Occipital lobe (tissue), 3 donors: ENCODE measurements at places on chromosomes 1 and 21. TPM values are rescaled to one million over a fixed set of nuclear protein-coding genes. Genes with fewer than 3 reads are reported as not detected.

- no peak for DNase-seq
Observed at GRCh38 chr1:85661767-85662166, 46.5 kb downstream of the ZNHIT6 start.

DNA sequence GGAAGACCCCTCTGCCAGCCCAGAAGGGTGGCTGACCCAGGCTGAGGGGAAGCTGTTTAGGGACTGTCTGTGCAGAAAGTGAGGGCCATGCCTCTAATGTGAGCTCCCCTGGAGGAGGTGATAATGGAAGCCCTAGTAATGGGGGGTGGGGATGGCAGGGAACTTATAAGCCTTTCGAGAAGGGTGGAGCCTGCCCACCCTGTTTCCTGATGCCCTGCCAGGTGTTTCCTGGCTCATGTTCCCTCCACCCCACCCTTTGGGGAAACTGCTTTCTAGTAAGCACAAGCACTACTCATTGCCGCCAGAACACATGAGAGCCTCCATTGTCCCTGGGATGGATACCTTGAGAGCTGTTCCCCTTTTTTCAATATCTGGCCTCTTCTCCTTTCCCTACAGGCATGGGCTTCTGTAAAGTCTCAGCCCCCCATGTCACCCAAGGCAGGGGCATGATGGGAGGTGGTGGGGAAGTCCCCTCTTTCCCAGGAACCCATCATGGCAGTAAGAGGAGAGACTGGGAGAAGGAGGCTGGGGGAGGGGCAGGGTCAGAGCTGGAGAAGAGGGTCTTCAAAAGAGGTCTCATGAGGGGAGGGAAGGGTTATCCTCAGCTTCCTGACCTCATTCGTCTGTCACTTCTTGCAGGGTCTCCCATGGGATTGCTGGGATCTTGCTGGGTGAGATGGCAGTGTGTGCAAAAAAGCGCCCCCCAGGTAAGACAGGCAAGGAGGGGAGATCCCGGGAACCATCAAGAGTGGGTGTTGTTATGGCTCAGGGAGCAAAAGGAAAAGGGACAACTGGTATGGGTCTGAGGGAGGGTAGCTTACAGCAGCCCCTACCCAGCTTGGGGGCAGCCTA, 2.4 kb downstream of the ATP8B2 start:
- DNase-seq = no peak

The GJA9 gene
- total RNA-seq = not detected

DNA sequence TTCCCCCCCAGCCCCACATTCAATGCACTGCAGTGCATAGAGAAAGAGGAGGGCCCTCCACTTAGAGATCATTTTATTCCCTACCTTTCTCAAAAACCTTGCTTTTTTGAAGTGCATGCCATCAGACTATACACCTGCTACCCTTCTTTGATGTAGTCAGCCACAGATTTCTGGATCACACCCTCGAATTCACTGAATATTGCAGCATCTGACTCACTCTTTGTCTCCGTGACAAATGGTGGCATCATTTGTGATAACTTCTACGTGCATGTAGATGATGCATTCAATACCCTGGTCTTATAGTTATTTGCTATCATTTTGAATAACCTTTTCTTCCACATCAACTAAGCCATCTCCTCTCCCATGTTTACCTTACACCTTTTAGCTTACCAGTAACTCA, 310.3 kb upstream of the SGIP1 start:
- DNase-seq = no peak

The HPCAL4 gene
- total RNA-seq = 51.2 TPM

GRCh38 chr1:185798505-185798904, 64.3 kb downstream of the HMCN1 start:
- no peak for DNase-seq

- DNase-seq = no peak
Observed at GRCh38 chr1:67336157-67336556, 28.5 kb downstream of the IL12RB2 start.

GRCh38 chr21:42655796-42656770, 2.7 kb downstream of the PDE9A start:
- no peak for DNase-seq

- no peak for DNase-seq
Observed at GRCh38 chr1:103194984-103195383, 86.7 kb upstream of the COL11A1 start.

DNA sequence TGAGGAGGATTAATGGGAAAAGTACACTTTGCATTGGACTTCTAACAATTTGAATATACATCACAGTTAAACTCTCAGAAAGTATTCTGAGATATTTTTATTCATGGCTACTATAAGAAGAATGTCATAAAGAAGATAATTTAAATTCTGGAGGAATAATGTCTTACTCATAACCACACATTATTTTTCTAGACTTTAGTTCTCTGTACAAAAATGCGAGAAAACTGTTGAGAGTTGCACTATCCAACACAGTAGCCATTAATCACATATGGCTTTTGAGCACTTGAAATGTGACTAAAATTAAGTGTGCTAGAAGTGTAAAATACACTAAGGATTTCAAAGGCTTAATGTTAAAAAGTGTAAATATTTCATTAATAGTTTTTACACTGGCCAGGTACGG, 53.8 kb downstream of the CRB1 start:
- no peak for DNase-seq

DNA sequence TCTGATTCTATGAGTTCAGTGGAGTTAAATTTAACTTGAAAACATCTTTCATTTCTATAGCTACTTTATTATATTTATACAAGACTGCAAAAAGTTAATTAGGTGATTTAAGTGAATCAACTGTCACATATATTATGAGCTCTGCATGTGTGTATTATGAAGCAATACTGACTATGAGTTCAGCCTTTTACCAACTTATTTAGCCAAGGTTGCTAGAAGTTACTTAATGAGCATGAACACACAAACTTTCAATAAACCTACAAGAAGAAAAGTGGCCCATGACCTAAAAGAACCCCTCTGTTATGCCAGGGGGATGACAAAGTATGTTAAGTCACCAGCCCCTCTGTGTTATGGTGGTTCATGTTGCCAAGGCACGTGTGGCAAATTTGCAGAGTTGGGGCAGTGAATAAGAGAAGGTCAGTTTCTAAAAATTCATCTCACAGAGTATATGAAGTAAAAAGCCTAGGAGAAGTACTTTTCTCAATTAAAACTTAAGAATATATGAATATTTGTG, 86.7 kb upstream of the LYPLAL1 start:
- DNase-seq = no peak

- no peak for DNase-seq
Observed at GRCh38 chr1:42463921-42464320, 835 bp downstream of the CCDC30 start.

- no peak for DNase-seq
Observed at GRCh38 chr21:28308516-28308915, 684.2 kb downstream of the LTN1 start.

- DNase-seq = no peak
Observed at GRCh38 chr1:206971029-206971655, 882 bp upstream of the FCAMR start.

- no peak for DNase-seq
Observed at GRCh38 chr1:1178794-1179331, 5.2 kb downstream of the TTLL10 start.

- DNase-seq = no peak
Observed at GRCh38 chr1:70528590-70529333, 117.7 kb downstream of the CTH start.

GRCh38 chr1:18373882-18374493, 106.7 kb upstream of the KLHDC7A start:
- DNase-seq = no peak

DNA sequence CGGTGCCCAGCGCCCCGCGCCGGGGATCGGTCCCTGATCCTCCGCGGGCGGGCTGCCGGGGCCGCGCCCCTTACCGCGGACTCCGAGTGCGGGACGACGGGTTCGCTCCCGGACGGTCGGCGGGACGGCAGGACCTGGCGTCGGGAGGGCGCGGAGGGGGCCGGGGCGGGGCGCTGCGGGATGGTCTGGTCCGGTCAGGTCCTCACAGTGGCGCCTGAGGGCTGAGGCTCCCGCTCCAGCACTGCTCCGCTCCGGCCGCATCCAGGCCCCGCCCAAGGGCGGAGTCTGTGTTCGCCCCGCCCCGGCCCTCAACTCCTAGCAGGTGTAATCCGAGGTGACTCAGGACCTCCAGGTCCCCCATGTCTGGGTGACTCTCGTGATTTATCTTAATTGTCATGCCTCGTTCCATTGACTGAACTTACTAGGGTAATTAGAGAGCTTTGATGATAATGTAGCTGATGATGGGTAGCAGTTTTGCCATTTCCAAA, at the start of gene RAB3B:
Gene RAB3B (minus strand): TSS at position 223 of the 488 bp plus-strand sequence. CDS start 13,583 bp downstream, outside the sequence.
- DNase-seq = peak; percentile 17

DNA sequence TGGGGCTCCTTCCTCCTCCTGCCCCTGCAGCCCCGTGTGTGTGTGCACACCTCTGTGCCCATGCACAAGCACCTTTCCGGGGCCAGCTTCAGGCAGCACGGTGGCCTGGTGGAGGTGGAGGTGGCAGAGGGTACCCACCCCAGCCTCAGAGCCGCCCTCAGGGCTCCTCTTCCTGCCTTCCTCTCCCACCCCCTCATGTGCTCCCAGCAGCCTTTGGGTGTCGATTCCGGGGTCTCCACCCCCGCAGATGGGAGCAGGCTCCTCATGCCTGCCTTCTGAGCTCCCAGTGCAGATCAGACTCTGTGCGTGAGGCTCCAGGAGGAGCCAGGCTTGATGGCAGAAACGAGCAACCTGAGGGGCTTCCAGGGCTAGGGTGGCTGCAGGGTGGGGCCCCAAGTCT, 29.2 kb upstream of the PLCH2 start:
- no peak for DNase-seq

The CDK18 gene
- 0.16 TPM for total RNA-seq

- DNase-seq = no peak
Observed at GRCh38 chr1:222829868-222830267, 15.0 kb downstream of the DISP1 start.

- DNase-seq = no peak
Observed at GRCh38 chr1:180863158-180863775, 49.4 kb upstream of the KIAA1614 start.

- DNase-seq = no peak
Observed at GRCh38 chr1:98403963-98404480, 257.5 kb upstream of the SNX7 start.

DNA sequence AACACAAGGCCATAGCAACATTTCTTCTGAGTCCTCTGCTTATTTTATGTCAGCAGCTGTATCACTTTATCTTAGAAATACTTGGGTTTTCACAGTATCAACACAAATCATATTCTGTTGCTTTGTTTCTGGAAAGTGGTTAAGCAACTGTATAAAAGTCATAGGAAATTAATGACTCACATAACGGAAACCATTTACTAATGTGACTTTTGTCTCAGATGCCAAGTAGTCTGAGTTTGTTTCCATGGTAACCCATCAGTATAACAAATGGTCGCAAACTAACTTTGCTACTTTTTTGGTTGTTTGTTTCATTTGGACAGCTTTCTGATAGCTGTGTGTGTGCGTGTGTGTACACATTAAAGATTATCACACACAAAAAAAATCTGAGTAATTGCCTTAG, 31.1 kb downstream of the EEIG2 start:
- no peak for DNase-seq

DNA sequence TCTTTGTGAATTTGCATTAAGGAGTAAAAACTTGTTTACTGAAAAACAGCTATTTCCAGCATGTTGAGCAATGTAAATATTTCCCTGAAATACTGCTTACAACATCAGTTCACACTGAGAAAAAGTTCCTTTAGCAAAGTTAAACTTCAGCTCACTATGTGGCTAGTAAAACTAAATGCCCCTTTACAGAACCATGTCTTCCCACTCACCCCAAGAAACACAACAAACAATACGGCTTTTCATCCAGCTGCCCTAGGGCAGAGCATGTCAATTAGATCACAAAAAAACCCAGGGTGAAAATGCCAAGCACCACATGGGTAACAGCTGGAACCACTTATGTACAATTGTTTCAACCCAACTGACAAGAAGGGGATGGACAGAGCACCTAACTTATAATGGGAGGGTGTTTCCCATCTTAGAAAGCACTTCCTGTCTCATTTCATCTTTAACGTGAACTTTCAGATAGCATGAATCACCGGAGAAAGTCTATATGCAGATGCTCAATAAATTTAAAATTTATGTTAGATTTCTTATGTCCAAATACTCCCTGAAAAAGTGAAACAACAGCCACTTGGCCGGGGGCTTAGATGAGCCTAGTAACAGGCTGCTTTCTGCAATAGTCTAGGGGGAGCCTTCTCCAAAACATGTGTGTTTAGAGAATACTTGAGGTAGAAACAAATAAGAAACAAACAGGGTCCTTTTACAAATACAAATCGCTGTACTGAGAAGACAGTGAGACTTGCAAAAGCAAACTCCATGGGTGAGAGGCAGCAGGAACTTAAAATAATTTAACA, 6.6 kb downstream of the NID1 start:
- DNase-seq = no peak

- DNase-seq = no peak
Observed at GRCh38 chr1:42999308-42999707, 40.6 kb upstream of the SLC2A1 start.

- DNase-seq = no peak
Observed at GRCh38 chr1:234246638-234247116, 126.6 kb upstream of the COA6 start.

The GPR52 gene
- 12.9 TPM for total RNA-seq

The FAM229A gene
- total RNA-seq = 1.6 TPM

GRCh38 chr1:101797722-101798121, 199.0 kb downstream of the OLFM3 start:
- DNase-seq = no peak

The SH2D1B gene
- not detected for total RNA-seq

GRCh38 chr21:17784604-17785402, 34.4 kb downstream of the C21orf91 start:
- DNase-seq = no peak

DNA sequence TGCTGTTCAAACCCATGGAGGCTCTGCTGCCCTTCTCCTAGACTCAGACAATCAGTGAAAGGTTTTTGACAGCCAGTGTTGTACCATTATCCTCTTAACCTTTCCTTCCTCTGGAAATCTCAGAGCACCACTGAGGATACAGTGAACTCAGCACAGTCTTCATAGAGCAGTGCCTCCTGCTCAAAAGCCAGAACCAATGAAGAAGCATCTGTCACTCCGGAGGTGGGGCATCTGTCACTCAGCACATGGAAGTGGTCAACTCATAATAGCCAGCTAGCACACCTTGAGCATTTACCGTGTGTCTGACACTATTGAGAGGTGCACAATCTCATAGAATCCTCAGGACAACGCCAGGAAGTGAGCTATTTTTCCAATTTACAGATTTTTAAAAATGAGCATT, 62.4 kb downstream of the NMNAT2 start:
- no peak for DNase-seq

The KRTAP19-1 gene
- total RNA-seq = not detected
